ENCODE measurements at places on chromosomes 4 and X.

- DNase-seq: no peak
Measured at GRCh38 chrX:70175338-70175737, 1.9 kb upstream of the DGAT2L6 start.

GRCh38 chrX:136747003-136747986 is 33.4 kb downstream of the ARHGEF6 start:
- no peak for DNase-seq

DNA sequence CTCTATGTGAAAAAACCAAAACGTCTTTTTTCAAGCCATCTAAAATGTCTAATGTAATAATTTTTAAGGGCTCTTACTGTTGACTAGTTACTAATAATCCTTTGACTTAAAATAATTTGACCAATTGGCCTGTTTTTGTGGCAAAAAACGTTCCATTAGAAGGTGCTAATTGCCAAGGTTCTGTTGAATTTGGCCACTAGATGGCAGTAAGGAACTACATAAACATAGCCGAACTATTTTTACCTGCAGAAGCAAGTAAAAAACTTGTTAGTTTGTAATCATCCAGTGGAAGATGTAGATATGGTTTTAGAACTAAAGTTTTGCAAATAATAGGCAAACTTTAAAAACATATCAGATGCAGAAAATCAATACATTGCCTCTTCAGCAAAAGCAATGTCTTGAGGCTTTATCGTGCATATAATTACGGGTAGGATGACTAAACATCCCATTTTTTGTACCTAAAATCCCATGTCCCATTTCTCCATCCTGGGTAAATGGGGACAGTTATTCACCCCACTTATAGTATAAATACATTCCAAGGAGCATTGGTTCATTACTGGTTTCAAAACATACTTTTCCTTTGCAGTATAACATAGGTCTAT is 57.6 kb downstream of the PROM1 start:
- DNase-seq: peak; percentile 14

DNA sequence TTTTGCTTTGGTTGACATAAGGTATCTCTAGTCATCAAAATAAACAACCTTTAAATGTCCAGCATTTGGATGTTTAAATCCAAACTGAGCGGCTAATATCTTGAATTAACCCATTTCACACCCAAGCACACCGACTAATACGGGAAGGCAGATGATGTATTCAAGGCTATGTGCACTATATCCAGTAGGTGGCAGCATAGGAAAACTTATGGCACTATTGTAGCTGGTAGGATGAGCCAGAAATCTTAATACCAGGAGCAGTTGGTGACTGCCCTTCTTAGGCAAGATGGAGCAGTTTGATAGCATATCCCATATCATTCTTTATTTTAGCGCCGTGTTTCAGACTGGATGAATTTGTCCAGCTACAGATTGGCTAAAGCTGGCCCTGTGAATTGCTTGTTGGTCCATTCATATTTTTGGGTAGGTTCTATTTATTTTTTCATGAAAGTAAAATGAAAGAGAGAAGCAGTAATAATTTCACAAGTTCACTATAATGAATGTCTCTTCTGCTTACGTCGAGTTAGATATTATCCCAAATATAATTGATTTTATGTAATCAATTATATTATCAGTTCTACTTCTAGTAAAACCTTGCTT is 24.4 kb downstream of the UCHL1 start:
- DNase-seq: peak; percentile 19

GRCh38 chr4:124902001-124902515 is 189.5 kb upstream of the ANKRD50 start:
- DNase-seq: no peak

DNA sequence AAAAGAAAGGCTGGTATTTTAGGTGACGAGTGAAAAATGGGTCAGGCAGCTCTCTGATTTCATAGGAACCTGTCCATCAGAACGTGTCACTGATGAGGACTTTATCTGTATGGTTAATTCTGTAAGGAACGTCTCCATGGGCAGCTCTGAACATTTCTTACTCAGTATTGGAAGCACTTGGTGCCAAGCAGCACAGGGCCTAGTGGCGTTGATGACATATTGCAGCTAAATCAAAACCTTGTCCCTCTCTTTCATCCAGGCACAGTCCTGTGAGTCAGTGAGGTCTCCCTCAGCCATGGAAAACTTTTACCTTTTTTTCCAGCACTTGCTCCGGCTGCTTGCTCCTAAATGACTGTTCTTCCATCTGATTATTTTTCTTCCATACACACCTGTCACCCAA is 301.9 kb downstream of the DHX15 start:
- no peak for DNase-seq

All from stimulated activated CD4-positive, alpha-beta T cell treated with anti-CD3 and anti-CD28 coated beads, Interleukin-2, amount 100 ng/mL, for 48 hours (primary cell).